CD4-positive, CD25-positive, alpha-beta regulatory T cell (primary cell): ENCODE measurements at places on chromosomes 1 and 21. TPM values are rescaled to one million over a fixed set of nuclear protein-coding genes. Genes with fewer than 3 reads are reported as not detected.

DNA sequence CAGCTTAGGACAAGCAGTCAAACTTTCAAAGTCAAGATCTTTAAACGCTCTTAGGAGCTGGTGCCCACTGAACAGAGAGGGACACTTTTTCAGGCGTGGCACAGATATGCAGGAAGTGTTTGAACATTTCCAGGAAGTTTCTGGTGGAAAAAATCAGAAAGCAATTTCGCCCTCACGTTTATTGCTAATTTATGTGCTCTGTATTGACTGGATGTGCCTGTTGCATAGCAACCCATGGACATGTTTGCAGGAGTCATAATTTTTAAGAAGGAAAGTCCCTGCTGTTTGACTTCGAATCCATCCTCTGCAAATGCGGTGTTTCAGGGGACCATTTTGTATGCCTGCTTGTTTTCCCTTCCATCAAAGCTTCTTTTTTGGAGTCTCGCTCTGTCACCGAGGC, 239.9 kb upstream of the IRF2BP2 start:
- DNase-seq, result no peak

- no peak for DNase-seq
These were observed 55.2 kb downstream of the SLC9A1 start for GRCh38 chr1:27099587-27100334.

DNA sequence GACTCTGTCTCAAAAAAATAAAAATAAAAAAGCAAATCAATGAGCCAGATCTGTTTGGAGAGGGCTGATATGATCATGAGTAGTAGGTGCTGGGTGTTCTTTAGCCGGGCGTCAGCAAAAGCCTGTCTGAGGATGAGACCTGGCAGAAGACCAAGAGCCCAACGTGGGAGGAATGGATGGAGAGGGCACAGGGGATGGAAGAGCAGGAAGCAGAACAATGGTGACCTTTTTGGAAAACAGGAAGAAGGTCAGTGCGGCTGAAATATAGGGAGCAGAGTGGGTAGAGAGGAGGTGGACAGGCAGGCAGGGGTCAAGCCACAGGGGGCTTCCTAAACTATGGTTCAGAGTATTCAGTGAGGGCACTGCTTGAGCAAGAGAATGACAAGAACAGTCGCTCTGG, 30.9 kb downstream of the VWA5B1 start:
- DNase-seq, result no peak

DNA sequence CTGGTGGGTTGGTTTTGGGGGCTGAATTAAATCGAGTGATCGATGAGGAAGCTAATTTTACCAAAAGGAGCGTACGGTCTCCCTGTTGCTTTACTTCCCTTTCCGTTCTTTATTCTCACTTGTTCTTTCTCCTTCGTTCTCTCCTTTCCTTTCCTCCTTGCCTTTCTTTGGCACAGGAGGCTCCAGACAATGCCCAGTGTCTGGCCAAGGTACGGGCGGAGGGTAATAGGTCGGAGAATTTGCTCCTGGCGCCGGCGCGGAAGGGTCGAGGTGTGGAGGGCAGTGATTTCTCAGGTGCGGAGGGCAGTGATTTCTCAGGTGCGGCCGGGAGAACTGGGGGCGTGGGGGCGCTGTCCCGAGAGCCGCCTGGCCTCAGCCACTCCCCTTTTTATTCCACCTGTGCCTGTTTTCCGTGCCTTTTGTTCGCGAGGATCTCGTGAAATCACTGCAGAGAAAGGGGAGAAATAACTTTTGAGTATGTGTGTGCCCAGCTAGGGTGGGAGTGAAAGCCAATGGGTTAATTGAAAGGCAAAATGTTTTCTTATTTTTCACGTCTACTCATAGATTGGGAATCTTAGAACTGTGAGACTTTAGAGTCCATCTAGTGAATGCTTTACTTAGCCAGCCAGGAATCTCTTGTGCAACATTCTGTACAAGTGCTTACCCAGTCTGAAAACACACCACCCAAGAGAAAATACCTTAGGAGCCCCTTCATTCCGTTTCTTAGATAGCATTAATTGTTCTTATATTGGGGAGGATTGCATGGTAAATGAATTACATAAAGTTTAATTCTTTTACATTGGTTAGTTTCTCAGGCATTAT, 1.3 kb downstream of the FNBP1L start:
- no peak for DNase-seq

DNA sequence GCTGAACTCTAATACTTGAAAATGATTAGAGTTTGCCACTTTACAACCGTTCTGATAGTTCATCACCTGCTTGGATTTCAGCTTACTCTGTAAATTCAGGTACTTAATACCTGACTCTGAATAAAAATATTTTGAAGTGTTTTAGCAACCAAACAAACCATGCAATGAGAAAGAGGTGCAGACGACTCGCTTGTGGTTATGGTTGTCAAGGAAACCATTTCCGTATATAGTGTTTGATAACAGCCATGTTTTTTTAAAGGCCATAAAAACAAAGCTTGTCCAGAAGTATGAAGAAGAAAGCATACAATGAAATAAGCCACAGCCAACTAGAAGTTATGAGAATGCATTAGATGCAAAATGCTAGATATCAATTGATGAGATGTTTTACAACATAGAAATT, 167.2 kb upstream of the HMCN1 start:
- peak; percentile 93 for DNase-seq

DNA sequence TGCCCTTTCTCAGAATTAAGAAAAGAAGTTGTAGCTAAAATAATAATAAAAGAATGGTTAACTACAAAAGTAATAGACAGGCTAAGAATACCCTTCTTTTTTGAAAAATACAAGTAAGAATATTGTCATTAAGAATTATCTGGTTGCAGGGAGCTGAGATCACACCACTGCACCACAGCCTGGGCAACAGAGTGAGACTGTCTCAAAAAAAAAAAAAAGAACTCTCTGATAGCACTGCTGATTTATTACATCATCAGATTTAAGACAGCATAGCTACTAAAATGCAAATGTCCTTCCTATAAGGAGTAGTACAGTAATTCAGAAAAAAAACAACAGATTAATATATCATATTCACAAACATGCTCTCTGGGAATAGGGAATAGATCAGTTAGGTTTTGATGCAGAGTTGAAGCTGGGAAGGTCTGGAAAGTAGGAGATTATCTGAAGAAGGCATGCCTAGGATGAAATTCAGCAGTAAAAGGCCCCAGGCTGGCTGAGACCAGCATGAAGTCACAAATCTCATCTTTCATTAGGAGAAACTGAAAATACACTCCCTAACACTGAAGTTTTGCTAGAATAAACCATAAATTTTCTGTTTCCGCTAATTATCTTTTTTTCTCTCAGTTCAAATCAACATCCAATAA, 30.7 kb upstream of the ANGPTL1 start:
- no peak for DNase-seq

DNA sequence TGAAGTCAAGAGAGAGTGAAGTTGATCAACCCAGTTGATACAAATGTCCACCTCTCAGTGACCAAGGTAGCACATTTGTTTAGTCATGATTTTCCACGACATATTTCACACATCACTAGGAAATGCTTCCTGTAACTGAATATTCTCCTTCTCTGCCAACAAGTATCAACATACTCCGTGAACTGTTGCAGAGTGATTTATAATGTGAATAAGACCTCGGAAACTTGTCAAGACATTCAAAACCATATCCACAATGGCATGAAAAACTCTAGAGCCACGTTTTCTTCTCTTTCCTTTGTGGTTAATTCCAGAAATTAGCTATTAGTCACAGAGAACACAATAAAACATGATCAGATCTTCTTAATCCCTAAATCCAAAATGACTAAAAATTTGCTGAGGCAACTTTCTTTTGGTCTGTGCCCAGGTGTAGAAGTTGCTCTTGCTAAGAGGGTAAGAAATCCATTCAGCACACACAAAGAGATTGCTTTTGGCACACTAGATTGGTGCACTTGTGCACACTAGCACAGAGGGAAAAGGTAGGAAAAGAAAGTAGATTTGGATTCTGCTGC, 244.3 kb upstream of the NRIP1 start:
- DNase-seq, result no peak

The OR2G6 gene
- total RNA-seq, result not detected

The PTPRU gene
- not detected for total RNA-seq

The CLIC6 gene
- total RNA-seq, result not detected
